CMK (cell line): ENCODE measurements at places on chromosomes 2 and 18.

DNA sequence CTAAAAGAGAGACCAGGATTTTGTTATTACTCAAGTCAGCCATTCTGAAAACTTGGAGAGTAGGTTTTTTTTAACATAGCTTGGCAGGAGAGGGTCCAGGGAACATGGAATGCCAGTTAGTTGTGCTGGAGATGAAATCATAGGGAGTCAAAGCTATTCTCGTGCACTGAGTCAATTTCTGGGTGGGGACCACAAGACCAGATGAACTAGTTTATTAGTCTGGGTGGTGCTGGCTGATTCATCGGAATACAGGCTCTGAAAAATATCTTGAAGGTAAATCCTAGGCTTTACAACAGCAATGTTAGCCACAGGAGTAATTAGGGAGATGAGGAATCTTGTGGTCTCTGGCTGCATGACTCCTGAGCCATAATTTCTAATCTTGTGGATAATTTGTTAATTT is 921.4 kb downstream of the TRIB2 start:
- no peak for DNase-seq

DNA sequence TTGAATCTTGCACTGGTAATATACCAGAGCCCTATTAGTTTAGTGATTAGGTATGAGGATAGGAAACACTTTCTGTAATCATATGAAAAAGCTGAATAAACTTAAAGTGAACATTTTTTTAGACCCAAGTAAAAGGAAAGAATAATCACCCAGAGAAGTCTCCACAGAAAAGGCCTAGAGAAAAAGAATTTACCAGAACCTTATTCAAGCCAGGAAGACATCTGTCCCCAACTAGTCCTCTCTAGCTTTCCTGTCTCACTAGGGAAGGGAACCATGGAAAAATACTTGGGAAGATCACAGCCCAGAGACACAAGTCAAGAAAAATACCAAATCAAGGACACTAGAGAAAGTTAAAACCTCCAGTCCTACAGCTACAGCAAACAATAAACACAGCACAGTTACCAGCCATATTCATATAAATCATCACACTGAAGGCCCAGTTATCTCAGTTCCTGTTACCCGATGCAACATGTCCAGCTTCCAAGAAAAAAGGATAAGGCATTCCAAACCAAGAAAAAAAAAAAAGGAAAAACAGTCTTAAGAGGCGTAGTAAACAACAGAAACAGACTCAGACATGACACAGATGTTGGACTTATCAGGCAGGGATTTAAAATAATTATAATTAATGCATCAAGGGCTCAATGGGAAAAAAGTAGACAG is 461.5 kb downstream of the IRS1 start:
- DNase-seq: no peak

GRCh38 chr2:106124905-106125549 is 69.1 kb downstream of the UXS1 start:
- no peak for DNase-seq

DNA sequence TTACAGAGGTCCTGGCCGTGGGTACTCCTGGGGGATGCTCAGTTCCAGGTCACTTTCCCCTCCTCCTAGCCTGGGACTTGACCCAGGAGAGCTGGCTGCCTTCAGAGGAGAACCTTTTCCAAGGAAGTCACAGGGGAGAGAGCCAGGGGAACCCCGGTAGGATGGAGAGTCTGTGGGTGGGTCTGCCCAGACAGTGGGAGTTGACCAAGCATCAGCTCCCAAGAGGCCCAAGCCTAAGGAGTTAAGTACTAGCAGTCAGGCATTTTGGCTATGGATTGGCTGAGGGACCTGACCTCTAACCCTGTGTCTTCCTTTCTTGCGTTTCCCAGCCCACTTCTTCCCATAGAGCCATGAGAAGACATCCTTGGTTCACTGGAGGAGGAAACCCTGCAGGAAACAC is 48.8 kb upstream of the PLB1 start:
- no peak for DNase-seq

GRCh38 chr18:45999536-45999935 is 32.4 kb upstream of the EPG5 start:
- DNase-seq: no peak

DNA sequence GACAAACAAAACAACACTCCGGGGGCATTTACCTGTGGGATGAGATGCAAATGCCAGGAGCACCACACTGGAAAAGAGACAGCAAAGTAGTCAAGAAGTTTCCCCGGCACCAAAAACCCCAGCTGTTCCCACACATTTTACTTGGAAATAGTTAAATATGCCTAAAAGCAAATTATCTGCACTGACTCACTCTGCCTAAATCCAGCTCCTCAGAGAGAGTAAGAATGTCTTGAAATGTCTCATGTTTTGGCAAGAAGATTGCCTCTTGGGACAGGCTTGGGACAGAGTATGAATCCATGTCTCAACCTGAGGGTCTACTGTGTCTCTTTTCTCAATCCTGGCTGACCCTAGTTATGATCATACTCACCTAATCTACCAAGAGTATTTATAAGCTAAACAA is 87.5 kb upstream of the RIOK3 start:
- no peak for DNase-seq

- DNase-seq: no peak
Measured at GRCh38 chr2:230680463-230681170, 32.0 kb upstream of the CAB39 start.

DNA sequence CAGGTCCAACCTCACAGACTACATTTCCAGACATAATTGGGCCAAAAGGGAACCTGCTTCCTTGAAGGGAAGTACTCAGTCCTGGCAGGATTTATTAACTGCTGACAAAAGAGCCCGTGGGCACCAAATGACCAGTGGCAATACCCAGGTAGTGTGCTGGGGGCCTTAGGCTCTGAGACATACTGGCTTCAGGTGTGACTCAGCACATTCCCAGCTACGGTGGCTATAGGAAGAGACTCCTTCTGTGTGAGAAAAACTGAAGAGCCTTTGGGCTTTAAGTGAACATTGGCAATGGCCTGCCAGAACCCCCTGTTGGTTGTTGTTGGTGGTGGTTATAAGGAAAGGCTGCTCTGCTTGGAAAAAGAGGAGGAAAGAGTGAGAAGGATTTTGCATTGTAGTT is 401.8 kb downstream of the KCNJ3 start:
- DNase-seq: no peak

DNA sequence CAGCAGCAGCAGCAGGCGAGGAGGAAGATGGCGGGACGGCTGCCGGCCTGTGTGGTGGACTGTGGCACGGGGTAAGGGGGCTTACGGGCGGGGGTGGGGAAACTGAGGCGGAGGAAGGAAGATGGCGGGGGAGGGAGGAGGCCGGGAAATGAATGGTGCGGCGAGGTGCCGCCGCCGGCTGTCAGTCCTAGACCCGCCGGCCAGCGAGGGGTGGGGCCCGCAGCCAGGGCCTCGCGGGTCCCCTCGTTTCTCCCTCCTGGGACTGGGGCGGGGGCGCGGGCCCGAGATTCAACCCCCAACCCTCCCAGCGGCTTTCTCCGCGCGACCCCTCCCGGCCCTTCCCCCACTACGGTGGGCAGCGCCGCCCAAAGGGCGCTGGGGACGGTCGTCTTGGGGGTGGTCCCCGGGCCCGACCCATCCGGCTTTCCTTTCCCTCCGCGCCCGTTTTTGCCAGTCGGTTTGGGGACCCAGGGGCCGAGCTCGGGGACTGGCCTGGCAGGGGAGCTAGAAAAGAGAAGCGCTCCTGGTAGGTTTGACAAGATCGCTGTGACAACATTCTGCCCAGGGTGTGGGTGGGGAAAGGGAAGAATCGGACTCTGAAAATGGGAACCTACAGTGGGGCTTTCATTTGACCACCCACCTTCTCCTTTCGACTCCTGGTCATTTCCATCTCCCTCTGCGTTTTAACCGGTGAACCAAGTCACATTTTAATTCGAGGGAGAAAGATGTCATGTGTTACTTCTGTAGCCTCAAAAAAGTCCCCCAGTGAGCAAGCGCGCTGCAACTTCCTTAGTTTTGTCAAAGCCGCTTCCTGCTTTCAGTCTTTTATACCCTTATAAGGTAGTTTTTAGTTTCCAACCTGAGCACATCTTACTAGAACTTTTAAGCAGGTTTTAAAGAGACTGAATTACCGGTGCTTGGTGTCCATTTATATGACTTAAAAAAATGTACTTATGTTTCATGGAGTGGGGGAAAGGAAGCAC is 655 bp downstream of the ACTR3 start:
- no peak for DNase-seq

GRCh38 chr2:233439191-233439590 is 84.9 kb downstream of the DGKD start:
- no peak for DNase-seq

GRCh38 chr18:3233433-3234168 is 13.8 kb upstream of the MYOM1 start:
- no peak for DNase-seq

DNA sequence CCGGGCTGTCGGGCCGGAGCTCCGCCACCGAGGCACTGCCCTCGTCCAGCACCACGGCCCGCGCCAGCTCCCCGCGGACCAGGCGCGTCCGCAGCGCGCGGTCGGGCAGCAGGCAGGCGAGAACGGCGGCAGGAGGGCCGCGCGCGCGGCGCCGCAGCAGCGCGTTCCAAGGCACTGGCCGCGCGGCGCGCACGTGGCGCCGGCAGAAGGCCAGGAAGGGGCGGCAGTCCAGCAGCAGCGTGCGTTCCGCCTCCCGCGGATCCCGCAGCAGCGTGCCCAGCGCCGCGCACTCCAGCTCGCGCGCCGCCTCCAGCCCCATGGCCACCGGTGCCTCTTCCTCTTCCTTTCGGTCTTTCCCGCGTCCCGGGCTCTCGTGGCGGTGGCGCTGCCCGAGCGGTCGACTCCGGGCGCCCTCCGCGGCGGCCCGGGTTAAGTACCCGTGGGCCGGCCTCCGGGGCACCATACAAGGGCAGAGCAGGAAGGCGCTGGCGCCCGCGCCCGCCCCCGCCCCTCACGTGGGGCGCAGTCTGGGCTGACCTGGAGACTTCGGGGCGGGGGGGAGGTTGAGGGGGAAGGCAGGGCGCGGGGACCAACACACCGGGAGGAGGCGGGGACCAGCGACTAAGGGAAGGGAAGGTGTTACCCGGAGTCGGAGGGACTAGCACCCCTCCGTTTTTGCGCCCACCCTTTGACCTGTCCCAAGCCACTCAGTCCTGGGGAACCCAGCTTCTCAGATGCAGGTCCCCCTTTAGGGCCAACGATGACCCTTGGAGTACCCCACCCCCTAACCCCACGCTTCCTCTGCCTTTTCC is at the start of gene DUSP2:
Gene DUSP2 (minus strand): TSS at position 405 of the 812 bp plus-strand sequence. CDS start 86 bp downstream, at position 319.
- peak; percentile 78 for DNase-seq

GRCh38 chr2:63842149-63843061 is 709 bp downstream of the UGP2 start:
- DNase-seq: no peak

GRCh38 chr2:157761520-157761919 is 114.6 kb downstream of the ACVR1 start:
- DNase-seq: no peak

DNA sequence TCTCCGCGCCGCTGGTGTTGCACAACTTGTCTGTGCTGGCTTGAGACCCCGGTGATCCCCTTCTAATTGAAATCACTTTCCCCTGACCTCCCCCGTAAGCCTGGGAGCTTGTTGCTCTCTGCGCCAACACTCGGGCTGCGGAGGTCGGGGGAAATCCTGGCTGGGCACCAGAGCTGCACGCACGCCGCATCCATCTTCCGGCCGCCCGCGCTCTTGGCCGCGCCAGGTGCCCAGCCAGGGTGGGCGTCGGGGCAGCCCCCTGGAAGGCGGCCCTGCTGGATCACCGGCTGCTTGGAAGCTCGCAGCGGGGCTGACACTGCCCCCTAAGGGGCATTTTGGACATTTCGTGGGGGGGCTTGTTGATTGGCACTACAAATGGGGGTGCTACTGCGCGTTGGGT is 280.3 kb upstream of the SKOR2 start:
- no peak for DNase-seq
